ENCODE measurements at places on chromosomes 5 and 9.

DNA sequence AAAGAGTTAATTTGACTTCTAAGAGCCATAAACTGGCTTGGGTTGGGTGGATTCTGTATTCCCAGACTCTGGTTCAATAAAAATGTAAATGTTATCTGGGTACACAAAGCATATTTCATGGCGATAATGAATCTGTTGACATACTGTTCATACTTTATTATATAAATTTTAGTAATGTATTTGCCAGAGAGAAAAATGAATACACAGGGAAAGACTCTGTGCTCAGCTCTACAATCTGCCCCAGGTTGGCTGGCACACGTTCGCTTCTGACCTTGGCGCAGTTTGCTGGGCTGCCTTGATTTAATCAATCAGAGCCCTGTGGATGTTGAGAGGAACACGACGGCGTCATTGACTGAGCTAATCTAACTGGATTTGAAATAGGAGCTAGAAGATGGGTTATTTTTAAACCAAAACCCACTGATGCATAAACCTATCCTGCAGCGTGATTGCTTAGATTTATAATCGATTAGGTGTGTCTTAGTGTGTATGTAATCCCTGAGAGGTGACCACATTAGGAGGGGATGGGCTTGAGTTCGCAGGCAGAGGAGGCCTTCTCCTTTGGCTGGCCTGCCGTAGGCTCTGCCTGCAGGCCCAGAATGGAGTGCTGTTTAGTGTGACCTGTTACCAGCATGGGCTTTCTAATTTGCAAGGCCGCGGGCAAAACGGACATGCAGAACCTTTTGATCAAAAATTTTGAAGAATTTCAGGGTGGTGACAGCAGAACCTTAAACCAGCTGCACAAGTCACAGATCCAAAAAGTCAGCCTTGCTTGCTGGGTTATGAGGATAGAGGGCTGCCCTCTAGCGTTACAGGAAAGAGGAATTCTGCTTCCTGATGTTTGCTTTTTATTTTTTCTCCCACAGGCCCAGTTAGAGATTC is 3.9 kb upstream of the ADCY2 start:
- no peak for DNase-seq

DNA sequence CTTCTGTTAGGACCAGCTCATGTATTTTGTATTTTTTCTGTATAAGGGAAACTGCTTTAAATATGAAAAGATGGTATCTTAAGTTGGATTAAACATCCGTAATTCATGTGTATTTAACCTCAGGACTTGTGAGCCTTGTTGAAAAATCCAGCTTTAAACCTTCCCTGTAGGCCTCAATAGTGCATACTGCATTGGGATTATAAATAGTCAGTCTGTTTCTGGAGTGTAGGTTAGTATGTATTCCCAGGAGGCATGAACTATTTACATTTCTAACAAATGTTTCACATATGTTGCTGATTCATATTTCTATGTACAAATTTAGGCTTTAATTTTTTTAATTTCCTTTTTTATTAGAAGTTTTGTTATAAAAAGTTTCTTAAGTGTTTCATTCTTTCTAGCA is 137.9 kb upstream of the GRHPR start:
- no peak for DNase-seq

GRCh38 chr5:86244153-86244552 is 373.6 kb upstream of the COX7C start:
- no peak for DNase-seq

DNA sequence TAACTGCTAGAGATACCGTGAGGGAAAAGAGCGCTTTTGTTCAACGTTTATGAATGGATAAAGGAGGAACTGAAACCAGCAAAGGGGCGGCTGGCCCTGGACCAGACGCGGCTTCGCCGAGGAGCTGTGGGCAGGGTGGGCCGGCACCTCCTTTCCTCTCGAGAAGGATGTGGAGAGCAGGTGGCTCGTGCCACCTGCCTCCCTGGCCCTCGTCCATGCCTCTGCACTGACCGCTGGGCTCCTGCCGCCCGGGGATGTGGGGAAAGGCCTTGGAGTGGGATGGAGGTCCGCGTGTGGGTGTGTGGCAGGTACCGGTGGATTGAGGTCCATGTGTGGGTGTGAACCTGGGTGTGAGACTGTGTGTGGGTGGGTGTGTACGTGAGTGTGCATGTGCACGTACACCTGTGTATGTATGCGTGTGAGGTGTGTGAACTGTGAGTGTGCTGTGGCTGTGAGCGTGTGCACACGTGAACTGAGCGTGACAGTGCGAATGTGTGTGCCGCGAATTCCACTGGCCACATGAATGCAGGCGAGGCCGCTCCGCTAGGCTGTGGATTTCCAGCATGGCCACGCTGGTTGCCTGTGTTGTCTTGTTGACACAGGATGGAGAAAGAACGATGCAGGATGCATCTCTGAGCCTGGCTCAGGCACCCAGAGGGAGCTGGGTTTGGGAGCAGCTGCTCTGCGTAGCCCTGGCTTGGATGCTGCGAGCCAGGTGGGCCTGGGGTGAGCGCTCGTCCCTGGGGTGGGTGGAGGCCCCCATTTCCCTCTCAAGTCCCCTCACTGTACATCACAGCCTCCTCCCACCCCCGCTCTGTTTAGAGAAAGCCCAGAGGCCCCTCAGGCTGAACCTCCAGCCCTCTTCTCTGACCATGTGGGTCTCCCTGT is 4.4 kb upstream of the CEP72 start:
- DNase-seq, result no peak

GRCh38 chr5:168992687-168993086 is 308.3 kb downstream of the SLIT3 start:
- no peak for DNase-seq

GRCh38 chr5:84239494-84239893 is 145.2 kb downstream of the EDIL3 start:
- no peak for DNase-seq

DNA sequence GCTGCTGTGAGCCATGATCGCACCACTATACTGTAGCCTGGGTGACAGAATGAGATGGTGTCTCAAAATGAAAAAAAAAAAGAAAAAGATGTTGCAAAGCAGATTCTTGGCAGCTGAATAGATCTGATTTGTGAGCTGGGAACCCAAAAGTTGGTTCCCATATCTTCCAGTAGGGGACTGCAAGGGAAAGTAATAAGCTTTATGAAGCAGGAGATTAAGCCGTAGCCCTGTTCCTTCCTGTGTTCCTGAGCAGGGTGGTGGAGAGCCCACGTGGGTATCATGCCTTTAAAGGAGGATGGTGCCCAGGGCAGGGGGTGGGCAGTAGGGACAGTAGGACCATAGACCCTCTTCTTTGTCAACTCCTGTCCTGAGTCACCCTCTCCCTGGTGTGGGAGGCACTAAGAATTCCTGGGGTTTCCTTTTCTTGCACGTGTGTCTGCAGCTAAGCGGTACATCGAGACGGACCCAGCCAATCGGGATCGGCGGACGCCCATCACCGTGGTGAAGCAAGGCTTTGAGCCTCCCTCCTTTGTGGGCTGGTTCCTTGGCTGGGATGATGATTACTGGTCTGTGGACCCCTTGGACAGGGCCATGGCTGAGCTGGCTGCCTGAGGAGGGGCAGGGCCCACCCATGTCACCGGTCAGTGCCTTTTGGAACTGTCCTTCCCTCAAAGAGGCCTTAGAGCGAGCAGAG is 37.9 kb downstream of the STOM start:
- DNase-seq, result no peak
